ENCODE measurements at places on chromosomes 12 and 14.

DNA sequence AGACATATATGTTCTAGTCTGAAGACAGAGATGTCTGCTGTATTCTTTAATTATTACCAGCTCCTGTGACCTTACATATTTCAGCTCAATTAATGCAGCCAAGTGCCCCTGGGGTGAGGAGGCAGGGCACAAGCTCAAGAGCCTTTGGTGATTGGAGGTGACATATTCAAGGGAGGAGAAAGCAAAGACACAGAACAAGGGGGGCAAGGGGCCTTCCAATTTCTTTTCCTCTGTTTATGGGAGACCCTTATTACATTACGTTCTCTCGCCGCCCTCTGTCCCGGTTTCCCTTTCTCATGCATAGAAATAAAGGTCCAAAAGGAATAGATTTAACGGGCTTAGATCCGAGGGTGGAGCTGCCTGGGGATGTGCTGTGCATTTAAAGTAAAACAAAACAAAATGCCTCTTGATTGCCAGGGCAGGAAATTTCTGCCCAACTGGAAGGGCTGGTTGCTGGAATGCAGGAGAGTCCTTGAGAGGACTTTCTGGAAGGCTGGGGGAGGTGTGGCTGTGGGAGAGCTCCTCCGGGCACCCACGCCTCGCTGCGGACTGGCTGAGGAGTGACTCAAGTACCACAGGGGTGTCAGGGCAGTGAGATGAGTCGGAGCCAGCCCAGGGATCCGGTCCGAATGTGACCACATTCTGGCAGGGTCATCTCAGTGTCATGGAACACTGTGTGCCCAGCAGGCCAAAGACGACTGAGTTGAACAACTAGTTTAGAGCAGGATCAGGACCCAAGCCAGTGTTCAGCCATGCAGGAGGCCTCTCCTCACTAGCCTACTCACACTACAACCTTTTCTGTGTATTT is 32.1 kb upstream of the GSG1 start:
- DNase-seq, result peak; percentile 94

GRCh38 chr12:67477681-67478265 is 170.8 kb upstream of the DYRK2 start:
- DNase-seq, result no peak

DNA sequence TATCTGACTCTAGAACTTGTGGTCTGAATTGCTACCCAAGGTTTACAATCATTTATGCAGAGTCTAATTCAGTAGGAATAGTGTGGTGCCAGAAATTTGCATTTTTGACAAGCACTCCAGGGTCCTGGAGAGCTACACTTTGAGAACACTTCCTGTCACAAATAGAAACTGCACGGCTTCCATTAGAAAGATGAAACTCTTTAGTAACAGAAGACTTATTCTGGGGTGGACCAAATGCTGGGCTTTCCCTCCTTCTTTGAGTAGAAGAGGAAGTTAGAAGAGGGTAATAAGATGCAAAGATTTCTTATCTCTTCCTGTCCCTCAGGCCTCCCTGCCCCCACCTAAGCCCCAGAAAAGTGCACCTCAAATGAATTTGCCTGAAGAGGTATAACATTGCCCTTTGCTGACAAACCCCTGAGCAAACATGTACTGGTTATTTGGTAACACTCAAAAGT is 28.4 kb downstream of the DGLUCY start:
- DNase-seq, result no peak

DNA sequence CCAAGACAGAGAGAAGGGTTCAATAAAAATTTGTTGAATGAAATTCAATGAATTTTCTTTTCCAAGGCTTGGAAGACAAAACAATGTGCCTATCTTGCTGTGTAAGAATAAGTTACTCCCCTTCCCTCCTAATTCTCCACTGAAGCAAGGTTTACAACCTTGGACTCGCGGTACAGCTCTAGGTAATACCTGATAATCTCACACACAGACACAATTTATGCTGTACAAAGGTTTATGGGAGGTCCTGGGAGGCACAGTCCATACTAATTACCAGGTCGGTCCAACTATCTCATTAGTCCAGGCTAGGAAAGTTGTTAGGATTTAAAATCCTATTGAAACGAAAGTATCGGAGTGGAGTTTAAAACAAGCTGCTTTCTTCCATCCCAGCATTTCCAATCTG is 42.6 kb downstream of the NELL2 start:
- DNase-seq, result no peak

DNA sequence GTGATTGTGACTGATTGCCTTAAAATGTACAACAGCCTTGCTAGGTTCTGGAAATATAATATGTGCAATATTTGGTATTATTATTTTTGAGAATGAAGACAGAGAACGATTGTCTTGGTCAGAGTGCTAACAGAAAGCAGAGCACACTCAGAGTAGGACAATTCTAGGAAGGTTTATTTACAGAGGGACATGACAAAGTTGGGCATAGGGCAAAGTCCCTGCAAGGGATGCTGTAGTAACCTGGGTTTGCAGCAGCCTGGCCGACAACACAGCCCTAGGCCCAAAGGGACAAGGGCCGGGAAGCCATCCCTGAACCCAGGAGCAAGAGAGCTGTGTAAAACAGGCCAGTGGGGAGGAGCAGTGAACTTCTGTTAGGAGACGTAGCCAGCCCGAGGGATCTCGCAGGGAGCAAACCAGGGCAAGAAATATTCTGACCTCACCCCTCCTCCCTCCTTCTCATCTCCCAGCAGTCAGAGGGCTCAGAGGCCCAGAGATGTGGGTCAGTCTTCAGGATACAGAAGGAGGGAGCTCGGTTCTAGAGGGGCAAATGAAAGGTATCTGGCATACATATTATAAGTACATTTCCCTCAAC is 51.0 kb upstream of the FERMT2 start:
- DNase-seq, result no peak

- no peak for DNase-seq
Observed at GRCh38 chr12:92552412-92553108, 150.2 kb upstream of the PLEKHG7 start.

Data from HT-29 (cell line).